ENCODE measurements at places on chromosomes 2 and 18.

- no peak for DNase-seq
These were observed 70.8 kb downstream of the KCNE4 start for GRCh38 chr2:223122781-223123180.

- peak; percentile 80 for DNase-seq
These were observed 69.6 kb downstream of the POLR1A start for GRCh38 chr2:86035883-86036668.

- no peak for DNase-seq
These were observed 53.5 kb downstream of the KYNU start for GRCh38 chr2:142930835-142931398.

GRCh38 chr2:184174493-184175104, 423.7 kb upstream of the ZNF804A start:
- DNase-seq: no peak

DNA sequence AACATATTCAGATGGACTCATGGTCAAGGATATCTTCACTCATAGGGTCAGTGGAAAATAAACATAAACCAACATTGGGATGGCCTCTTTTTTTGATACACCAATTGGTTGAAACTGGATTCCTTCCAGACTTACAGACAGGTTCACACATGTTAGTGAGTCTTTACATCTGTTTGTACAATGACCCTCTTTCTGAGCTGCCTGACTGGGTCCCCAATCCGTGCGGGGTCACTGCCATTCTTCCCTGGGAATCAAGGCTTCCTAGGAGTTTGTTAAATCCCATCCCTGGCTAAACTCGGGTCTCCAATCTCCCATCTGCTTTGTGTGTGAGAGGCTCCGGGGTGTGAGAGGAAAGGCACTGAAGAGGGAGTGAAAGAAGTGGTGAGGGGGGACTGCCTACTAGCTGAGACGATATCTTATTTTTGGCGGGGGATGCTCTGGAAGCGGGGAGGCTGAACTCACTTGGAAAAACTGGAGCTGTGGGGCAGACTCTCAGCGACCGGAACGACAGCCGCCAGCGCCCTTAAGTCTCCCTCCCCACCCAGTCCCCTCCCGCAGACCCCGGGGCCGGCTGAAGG, 487 bp downstream of the STARD6 start:
- DNase-seq: no peak

DNA sequence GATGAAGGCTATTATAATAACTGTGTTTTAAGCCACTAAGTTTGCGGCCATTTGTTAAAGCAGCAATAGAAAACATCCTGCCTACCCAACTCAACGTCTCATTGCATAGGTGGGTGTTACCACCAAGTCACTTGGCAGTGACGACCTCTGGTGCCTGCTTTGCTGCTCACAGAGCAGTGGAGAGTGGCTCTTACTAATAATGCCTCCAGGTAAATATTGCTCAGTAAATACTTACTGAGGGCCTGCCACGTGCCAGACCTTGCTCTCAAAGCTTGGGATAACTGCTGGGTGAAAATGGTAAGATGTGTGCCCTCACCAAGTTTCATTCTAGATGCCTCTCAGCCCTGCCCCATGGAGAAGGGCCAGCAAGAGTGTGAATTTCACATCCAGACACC, 27.7 kb downstream of the ITGA6 start:
- DNase-seq: no peak

- peak; percentile 63 for DNase-seq
These were observed 28.1 kb upstream of the TMEM247 start for GRCh38 chr2:46451131-46451711.

DNA sequence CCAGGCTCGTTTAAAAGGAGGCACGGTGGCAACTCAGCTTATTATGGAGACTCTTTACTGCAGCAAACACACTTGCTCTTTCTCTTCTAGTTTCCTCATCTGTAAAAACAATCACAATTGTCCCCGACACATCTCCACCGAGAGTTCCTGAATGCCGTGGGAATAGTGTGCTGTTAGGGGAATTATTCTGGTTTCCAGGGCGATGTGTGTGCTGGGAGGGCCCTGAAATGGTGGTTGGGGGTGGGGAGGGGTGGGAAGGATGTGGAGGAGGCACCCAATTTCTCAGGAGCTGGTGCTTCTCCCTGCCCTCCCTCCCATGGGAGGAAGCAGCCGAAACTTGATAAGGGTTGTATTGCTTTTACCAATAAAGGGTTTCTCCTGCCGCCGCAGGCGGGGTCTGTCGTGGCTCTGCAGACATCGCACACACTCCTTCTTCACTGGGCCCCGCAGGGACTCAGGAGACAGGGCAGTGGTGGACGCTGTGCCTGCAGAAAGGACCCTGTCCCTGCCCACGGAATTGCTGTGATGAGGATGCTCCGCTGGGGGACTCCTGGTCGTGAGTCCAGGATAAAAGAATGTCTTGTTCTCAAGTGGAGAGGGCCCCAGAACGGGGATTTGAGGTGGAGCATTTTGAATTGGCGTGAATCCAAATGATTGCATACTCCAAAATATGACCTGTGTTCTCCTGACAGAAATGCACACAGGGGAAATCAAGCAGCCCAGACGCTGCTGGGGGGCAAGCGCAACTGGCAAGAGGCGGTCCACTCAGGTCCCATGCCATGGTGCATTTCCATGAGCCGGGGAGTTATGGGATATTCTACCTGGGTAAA, 119.2 kb downstream of the ACKR3 start:
- DNase-seq: no peak

DNA sequence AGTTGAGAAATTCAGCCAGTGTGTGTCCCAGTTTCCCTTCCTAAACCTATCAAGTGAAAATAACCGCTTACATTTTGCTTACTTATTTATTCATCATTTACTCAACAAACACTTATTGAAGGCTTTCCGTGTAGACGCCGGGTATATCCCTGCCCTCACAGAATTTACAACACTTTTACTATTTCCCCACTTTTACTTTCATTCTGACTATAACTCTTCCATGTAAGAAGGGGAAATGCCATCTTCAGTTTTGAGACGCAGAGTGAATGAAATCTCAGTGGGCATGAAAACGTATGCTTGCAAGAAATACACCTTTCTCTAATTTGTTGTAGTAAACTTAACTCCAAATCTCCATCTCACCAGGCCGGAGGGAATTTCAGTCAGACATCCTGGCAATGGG, 251.0 kb upstream of the CHAC2 start:
- no peak for DNase-seq

- no peak for DNase-seq
These were observed 58.4 kb downstream of the ATOH8 start for GRCh38 chr2:85812094-85812735.

GRCh38 chr2:45857275-45857609, 205.8 kb downstream of the PRKCE start:
- no peak for DNase-seq

DNA sequence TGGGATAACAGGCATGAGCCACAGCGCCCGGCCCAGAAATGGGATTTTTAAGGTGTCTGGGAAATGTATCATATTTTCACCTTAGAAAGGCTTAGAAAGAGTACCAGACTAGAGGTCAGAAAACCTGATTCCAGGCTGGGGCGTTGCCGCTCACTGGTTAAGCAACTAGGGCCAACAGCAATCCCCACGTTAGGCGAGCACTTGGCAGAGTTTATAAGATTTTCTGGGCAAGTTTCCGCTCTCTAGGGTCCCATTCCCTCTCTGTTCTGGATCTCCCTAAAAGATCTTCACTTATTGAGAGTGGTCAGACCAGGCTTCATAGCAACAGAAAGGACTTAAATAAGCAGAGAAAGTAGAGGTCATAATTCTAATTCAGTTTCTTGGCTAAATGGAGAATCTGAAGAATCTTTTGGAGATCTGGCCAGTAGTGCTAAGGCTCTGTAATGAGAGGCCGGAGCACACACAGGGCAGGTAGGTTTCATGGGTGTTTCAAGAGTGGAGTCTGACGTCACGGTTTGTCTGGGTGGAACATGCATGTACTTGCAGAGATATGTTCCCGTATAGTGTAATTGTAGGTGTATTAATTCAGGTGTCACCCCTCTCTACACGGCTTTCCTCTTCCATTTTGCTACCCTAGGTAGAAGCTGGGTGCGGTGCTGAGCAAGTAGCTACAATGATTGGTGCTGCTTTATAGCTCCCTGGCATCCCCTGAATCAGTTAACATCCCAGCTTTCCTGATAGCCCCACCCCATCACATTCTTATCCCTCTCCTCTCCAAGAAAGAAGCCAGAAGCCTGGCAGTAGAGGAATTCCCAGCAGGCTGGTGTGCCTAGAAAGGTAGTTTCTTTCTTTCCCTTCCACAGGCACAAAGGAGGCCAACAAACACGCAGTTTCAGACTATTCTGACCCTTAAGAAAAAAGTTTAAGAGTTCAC, 4.4 kb upstream of the SMAD7 start:
- no peak for DNase-seq

- DNase-seq: peak; percentile 82
These were observed 10.0 kb upstream of the ADAM17 start for GRCh38 chr2:9565436-9566153.

- DNase-seq: no peak
These were observed 219.9 kb downstream of the PIK3C3 start for GRCh38 chr18:42174909-42175308.

DNA sequence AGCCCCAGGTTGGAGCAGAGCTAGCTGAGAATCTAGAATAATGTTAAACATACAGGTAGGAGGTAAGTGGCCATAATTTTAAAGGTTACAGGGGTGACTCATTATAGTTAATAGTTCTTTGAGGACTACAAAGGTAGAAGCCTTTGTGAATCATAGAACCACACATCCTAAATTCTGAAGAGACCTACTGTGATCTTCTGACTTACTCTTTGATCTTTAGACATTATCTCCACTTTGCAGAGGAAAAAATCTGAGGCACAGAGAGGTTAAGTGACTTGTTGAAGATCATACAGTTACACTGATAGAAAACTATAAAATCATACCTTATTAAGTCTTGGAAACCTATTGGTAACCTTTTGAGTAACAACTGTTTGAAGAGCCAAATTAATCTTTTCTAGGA, 1051.3 kb upstream of the NRXN1 start:
- no peak for DNase-seq

- no peak for DNase-seq
These were observed 84.9 kb upstream of the ST8SIA3 start for GRCh38 chr18:57267368-57267925.

DNA sequence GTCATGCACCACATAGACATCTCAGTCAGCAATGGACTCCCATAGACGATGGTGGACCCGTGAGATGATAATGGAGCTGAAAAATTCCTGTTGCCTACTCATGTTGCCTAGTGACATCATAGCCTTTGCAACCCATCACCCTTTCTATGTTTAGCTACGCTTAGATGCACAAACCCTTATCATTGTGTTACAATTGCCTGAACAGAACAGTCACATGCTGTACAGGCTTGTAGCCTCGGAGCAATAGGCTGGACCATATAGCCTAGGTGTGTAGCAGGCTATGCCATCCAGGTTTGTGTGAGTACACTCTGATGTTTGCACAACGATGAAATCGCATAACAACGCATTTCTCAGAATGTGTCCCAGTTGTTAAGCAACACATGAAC, 221.6 kb downstream of the ALPK2 start:
- no peak for DNase-seq
